CD8-positive, alpha-beta T cell (primary cell): ENCODE measurements at places on chromosomes 11 and 22.

- no peak for DNase-seq
These were observed 28.3 kb upstream of the UPB1 start for GRCh38 chr22:24466716-24467328.

DNA sequence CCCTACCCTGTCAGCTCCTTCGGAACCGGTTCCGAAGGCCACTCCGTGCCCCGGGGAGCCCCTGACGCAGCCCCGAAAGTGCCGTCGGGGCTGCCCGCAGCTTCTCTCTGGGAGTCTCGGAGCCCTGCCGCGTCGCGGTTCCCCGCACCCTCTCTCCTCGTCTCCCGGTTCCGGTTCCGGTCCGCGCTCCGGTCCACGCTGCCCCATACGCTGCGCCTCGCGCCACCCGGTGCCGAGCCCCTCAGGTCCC lies 618 bp downstream of the MTA2 start:
- no peak for DNase-seq

- no peak for DNase-seq
These were observed 3.7 kb downstream of the FGF4 start for GRCh38 chr11:69771466-69771865.

GRCh38 chr11:68447015-68447801 lies 13.3 kb upstream of the PPP6R3 start:
- peak; percentile 72 for DNase-seq

- no peak for DNase-seq
These were observed 31.2 kb downstream of the FLI1 start for GRCh38 chr11:128724891-128725611.

DNA sequence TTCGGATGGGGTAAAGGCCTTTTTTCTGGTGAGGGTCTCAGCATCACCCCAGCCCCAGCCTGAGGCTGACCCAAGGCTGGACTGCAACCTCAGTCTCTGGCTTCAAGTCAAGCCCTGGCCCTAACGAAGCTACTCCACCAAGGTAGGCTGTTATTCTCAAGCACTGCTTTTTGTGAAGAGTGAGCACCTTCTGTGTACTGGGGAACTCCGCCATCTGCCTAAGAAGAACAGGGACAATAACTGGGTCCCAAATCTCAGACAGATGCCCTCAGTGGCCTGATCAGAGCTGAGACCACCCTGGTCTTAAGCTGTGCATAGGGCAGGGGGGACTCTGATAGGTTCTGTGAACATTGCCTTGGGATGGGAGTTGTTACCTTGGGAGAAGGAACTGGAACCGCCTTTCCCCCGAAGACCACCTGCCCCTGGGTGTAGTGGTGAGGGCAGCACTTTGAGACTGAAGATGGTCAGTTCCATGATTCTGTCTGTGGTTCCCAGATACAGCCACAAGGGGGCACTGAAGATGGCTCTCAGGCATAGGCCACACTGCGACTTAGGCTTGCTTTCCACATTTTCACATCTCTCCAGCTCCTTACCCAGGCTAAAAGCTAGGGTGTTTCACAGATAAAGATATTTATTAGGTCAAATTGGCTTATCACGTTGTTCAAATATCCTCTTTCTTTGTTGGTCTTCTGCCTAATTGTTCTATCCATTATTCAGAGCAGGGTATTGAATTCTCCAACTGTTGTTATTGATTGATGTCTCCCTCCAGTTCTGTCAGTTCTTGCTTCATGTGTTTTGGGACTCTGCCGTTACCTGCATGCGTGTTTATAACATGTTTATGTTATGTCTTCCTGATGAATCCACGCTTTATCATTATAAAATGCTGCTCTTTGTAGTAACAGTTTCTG lies 11.8 kb upstream of the UVRAG start:
- DNase-seq, result peak; percentile 76

GRCh38 chr22:41732096-41732772 lies 32.9 kb downstream of the MEI1 start:
- DNase-seq, result no peak

DNA sequence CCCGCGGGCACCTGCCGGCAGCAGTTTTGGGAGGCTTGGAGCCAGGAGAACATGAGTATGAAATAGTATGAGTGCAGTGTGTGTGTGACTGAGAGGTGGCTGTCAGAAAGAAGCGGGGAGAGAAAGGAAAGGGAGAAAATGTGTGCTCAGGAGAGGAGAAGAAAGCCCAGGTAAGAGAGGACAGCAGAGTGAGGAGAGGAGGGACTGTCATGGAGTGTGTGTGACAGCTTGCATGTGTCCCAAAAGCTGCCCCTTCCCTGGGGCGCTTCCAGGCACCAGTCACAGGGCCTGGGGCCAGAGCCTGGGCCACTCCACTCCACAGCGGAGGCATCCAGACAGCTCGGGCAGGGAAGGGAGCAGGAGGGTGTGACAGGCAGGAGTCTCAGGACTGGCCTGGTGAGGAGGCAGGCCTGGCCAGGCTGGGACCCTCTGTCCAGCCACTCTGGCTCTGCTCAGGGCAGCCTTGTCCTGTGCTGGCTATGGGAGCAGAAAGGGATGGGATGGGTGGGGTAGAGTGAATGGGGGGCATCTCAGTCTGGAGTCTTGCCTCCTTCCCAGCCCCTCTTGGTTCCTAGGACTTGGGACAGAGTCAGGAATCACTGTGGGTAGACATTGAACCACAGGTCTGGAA lies 949 bp downstream of the MMP11 start:
- no peak for DNase-seq

- no peak for DNase-seq
These were observed 111.1 kb downstream of the MED15 start for GRCh38 chr22:20618488-20618887.
